ENCODE measurements at places on chromosomes 4 and X.

DNA sequence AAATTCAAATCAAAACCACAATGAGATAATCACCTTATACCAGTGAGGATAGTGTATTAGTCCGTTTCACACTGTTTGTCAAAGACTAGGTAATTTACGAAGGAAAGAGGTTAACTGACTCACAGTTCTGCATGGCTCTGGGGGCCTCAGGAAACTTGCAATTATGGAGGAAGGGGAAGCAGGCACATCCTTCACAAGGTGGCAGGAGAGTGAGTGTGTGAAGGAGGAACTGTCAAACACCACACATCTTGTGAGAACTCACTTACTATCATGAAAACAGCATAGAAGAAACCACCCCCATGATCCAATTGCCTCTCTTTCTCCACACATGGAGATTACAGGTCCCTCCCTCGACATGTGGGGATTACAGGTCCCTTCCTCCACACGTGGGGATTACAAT, 54.7 kb upstream of the TRPC5 start:
- no peak for DNase-seq

DNA sequence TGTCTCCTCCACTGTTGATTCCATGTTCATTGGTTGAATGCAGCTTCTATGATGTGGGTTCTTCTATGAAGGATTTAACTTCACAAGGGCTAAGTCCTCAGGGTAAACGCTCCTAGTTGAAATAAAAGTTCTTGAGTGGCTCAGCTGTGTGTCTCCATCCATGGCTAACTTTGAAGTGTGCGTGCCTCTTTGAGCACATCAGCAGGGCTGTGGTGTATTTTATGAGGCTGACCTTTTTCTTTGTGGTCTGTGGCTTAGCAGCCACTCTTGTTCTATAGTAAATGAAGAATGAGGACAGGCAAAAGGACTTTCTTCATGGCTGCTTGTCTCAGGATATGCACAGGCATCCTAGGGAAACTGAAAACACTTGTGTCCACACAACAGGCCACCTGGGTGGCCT, 88.5 kb downstream of the KIT start:
- DNase-seq: no peak

DNA sequence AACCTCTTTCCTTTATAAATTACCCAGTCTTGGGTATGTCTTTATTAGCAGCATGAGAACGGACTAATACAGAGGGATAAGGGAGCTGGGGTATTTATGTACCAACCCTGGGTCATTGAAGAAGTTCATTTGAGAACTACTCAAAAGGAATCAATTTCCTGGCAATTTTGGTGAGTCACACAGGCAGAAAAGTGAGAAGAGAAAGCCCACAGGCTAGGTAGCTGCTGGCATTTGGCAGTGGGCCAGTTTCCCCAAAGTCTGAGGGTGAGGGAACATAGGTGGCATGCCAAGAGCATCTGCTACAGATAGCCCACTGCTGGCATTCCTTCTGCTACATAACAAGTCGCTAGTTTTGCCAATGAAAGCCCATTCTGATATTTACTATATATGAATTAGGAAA, 411.2 kb downstream of the MID1IP1 start:
- no peak for DNase-seq

DNA sequence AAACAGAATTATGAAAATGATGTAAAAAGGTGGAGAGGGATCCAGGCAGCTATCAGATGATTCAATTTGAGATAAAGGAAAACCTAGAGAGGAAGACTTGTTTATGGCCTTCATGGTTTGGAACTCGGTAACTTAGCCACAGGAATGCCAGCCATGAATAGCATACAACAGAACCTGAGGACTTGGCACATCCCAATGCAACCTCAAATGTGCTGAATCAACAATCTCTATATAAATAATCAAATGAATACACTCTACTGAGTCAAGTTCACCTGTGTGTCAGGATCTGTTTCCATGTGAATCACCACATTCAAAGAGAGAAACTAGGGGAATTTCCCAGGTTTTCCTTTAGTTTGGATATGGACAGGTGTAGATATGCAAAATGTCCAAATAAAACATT, 86.9 kb downstream of the MBNL3 start:
- no peak for DNase-seq

DNA sequence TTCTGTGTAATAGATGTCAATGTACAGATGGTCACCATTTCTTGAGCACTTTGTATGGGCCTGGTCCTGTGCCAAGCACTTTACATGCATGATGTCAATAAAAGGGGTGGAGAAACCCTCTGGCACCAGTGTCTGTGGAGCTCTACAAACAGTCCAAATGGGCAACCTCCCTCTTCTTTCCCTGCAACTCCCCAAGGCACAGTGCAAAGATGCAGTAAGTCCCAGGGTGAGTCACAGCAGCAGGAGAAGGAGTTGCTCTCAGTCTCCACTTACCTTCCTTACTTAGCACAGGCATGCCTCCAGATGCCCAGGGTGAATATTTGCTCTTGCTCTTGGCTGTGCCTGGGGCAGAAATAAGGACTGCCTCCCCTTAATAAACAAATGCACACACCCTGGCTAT, 4.3 kb downstream of the OCIAD2 start:
- no peak for DNase-seq

DNA sequence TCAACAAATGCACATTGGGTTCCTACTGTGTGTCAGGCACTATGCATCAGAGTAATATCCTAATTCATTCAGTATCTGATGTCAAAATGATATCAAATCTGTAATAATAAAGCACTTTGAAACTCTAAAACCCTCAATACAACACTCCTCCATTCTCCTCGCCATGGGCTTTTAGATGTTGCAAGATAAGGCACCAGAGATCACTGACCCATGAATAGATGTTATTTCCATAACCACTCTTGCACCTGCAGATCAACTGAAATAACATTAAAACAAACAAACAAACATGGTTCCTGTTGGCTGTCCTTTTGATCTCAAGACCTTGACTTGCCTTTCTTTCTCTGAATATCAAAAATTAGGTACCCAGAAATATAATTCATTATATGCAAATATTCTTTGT, 100.2 kb downstream of the MAB21L2 start:
- no peak for DNase-seq

DNA sequence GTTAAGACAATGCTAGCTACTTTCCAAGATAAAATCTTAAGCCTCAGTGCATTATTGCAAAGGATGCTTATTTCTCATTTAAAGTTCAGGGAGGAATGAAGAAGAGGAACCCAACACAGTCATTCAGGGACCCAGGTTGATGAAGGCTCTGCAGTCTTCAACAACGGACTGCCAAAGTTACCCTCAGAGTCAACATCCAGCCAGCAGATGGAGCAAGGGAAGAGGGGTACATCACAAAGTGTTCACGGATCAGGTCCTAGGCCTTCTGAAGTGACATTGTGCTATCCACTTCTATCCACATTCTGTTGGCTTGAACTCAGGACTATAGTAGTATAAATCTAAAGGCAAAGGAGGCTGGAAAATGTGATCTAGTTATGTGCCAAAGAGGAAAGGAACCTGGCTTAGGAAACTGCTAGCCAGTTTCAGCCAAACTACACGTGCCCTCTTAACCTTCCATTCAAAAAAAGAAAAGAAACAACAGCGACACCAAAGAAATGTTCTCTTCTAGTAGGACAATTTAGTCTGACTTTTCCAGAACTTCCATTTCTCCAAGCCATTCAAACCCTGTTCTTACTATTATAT, 28.8 kb downstream of the NKX6-1 start:
- DNase-seq: no peak

DNA sequence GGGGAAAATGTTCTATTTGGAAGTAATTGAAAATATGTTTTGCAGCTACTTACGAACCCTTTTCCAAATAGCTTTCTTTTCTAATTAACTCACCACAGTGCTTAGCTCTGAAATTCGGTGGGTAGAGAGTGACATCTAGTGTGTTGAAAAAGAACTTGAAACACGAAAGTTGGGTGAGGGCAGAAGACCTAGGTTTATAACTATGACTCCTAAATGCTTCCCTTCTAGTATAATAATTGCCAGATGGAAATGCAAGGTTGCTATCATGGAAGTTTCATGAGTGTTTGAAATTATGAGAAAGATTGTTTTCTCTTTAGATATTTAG, 77.3 kb upstream of the NOCT start:
- DNase-seq: peak; percentile 23

- DNase-seq: no peak
Measured at GRCh38 chr4:86845593-86845992, 3.6 kb downstream of the SLC10A6 start.

- no peak for DNase-seq
Measured at GRCh38 chrX:119997570-119997969, 54.0 kb upstream of the NKAP start.

GRCh38 chr4:3044870-3045819, 29.2 kb downstream of the HTT-AS start:
- no peak for DNase-seq

DNA sequence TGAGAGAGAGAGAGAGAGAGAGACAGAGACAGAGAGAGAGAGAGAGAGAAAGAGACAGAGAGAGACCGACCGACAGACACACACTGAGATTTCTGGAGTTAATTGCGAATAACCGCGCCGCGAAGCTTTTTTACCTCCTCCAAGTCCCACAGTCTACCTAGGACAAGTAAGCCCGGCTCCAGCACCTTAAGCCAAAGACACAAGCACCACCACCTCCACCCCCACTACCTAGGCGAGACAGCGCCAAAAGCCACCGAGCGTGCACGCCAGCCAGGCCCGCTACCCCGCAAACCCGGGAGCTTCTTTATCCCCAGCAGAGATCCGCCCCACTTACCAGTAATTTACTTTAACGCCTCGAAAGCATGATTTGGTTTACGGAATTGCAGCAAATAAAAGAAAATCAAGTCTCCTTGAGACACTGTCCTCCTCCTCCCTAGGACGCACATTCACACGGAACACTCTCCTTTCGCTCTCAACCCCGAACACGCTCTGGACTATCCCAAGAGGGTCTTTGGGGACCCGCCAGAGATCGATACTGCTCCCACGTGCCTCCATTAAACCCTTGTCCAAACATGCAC, 649.6 kb upstream of the DIPK2B start:
- no peak for DNase-seq

DNA sequence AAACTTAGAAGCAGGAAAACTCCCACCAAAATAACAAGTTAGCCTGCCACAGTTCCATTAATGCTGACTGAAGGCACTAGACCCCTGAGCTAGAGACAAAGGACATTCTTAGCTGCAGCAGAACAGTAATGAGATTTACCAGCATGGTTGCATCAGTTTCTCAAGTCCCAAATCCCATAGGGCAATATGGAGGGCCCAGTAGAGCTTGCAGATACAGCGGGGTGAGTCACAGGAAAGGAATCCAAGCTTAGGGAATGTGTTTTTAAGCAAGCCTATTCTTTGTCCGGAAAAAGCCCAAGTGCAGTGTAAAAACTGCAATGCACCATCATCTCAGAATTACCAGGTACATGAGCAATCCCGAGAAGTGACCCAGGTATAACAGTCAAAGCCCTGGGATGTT, 51.3 kb upstream of the EXOC1L start:
- no peak for DNase-seq

GRCh38 chrX:31508338-31508737, 436.5 kb upstream of the FTHL17 start:
- no peak for DNase-seq
